Stimulated activated CD4-positive, alpha-beta T cell treated with anti-CD3 and anti-CD28 coated beads, TNF-alpha, amount 100 ng/mL, for 24 hours (primary cell): ENCODE measurements at places on chromosomes 5 and 9.

DNA sequence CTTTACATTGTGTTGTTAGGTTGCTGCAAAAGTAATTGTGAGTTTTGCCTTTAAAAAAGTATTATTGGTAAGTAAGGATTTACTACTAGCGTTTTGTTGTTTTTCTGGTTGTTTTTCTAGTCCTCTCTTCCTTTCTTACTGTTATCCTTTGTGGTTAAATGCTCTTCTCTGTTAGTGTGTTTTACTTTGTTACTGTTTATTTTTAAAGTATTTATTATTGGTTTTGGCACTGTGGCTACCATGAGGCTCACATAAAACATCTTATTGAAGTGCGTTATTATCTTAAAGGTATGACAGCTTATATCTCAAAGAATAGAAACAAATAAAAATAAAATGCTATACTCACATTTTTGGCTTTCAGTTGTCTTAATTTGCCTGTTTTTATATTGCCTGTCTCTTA, 17.6 kb downstream of the DMXL1 start:
- no peak for DNase-seq

GRCh38 chr5:148556835-148557234, 97.5 kb downstream of the HTR4 start:
- no peak for DNase-seq

GRCh38 chr5:61274511-61274911, 57.5 kb upstream of the ZSWIM6 start:
- DNase-seq = no peak

DNA sequence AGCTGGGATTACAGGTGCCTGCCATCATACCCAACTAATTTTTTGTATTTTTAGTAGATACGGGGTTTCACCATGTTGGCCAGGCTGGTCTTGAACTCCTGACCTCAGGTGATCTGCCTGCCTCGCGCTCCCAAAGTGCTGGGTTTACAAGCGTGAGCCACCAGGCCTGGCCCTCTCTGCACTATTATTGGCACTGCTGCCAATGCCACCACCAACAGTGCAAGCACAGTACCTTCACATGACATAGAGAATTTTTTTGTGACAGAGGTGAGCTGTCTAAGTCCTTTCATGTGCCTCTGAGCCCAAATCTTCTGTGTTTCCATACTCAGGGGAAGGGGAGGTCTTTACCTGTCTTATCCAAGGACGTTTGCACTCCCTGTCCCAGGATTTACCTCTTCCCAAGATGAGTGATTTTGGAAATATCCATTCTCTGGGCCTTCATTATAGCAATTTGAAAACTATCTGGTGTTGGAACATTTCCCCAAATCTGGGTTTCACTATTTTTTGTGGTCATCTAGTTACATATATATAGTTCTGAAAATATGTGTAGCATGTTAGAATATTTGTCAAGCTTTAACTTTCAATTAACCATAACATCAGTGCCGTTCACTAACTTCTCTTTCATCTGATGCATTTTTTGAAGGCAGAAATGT, 5.4 kb upstream of the CD180 start:
- DNase-seq = no peak

DNA sequence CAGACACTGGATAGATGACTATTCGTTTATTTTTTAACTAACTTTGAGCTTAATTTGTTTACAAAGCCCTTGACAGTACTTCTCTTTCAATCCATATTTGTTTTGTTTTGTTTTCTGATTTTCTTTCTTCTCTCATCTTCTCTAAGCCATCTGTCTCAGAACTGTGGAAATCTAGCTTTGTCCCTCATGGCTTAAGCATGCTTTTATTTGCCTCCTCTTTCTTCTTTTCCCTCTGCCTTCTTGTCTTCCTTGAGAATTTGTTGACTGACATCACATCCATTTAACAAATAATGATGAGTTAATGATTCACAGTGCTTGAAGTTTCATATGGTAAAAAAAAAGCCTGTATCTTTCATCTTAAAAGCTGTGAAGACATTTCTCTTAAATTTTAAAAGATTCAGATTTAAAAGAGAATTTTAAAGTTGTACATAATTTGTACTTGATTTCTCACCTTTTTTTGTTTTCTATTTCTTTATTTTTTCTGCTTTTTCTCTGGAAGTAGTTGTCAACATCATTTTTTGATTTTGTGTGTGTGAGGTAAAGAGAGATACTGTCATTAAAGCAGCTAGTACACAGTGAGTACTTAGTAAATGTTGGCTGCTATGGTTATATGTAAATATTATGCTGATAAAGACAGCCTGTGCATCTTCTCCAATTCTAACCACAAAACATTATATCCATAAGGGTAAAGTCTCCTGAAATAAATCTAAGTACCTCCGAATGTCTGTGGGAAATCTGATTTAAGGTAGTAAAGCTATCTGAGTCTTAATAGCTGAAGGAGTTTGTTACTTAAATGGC, 13.9 kb upstream of the SGCD start:
- no peak for DNase-seq

DNA sequence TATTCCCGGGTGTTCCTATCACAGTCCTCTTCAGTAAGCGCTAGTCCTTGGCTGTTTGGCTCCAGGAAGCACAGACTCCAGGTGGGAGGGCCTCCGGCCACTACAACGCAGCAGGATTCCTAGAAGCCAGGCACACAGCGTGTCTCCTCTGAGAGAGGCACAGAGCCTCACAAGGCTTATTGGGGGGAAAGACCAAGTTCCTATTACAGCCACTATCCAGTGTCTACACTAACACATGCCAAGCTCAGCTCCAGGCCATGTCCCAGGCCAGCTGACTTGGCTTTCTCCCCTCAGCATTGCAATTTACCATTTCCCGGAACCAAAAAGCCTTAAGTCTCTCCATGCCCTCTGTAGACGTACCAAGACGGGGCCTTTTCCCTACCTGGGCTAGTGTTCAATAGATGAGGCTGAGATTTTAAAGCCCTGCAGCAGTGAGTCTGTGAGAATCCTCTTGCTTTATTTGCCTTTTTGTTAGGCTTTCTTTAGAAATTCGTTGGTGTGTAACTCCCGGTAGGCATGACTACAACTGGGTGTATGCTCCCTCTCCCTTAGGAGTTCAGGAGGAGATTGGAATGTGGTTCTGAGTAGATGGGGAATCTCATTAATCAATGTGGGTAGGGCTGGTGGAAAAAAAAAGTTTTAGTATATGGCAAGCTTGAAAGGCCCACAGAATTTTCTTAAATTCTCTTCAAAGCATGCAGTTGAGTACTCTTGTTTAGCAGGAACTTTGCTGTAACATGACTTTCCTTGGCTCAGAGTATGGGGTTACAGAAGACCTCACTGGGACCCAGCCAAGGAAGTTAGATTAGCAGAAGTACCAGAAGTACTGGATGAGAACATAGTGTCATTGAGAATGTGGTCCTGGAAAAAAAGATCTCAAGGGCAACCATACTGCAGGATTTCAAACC, 84.3 kb upstream of the SLC1A3 start:
- DNase-seq = no peak

- no peak for DNase-seq
Observed at GRCh38 chr9:122332083-122332482, 38.7 kb upstream of the PTGS1 start.

- DNase-seq = no peak
Observed at GRCh38 chr5:134328619-134329018, 38.4 kb downstream of the CDKL3 start.

- no peak for DNase-seq
Observed at GRCh38 chr5:136701191-136701590, 335.8 kb upstream of the TRPC7 start.

DNA sequence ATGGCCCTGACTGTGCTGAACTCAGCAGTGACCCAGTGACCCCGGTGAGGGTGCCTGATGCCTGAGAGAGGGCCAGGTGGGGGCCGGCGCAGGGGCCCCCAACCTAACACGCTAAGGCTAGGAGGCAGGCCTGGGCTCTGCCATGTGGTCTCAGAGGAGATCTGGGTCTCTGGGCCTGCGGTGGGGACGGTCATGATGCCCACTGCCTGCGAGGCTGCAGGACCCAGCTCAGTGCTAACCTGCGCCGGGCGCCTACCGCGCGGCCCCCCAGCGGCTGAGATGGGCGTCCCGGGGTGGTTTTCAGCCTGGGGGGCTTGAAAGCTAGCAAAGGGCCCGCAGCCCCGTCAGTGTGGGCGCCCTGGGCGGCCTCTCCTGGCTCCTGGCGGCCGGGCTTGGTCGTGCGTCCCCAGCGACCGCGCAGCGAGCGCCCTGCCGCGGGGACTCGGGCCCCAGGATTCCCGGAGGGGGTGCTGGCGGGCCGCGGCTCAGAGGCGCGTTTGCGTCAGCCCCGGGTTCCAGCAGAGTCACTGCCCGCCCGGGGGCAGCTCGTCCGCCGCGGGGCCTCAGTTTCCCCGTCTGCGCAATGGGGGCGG, 2.5 kb downstream of the EGFL7 start:
- DNase-seq = no peak

DNA sequence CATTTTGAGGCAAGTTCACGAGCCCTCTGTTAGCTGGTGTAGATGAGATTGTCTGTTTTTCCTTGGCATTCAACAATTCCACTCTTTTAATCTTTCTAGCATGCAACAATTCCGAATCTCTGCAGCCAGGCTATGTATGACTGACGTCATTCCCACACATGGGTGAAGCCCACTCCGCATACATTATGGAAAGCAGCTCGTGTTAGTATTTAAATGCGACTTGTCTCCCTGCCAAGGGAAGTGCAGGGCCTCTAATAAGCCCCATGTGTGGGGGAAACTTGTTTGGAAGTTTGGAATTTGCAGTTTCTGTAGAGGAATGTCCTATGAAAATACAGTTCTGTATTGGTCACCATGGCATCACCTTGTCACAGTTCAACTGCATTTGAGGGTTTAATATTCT, 146.0 kb upstream of the FBXL7 start:
- DNase-seq = no peak

DNA sequence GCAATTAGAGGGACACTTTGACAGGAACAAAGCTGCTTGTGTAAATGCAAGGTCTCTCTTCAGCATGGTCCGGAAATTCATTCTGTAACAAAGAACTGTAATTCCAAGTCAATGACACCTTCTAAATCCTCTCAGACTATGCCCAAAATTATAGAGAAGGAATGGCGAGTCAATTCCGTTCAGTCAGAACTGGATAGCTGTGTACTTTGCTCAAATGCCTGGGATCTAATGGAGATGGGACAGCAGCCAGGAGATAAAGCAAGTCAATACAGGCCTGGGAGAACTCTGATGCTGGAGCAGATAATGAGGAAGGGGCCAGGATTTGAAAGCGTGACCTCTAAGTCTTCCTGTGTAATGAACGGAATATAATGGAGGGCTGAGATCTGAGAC, 96.4 kb upstream of the SPRY4 start:
- DNase-seq = no peak

DNA sequence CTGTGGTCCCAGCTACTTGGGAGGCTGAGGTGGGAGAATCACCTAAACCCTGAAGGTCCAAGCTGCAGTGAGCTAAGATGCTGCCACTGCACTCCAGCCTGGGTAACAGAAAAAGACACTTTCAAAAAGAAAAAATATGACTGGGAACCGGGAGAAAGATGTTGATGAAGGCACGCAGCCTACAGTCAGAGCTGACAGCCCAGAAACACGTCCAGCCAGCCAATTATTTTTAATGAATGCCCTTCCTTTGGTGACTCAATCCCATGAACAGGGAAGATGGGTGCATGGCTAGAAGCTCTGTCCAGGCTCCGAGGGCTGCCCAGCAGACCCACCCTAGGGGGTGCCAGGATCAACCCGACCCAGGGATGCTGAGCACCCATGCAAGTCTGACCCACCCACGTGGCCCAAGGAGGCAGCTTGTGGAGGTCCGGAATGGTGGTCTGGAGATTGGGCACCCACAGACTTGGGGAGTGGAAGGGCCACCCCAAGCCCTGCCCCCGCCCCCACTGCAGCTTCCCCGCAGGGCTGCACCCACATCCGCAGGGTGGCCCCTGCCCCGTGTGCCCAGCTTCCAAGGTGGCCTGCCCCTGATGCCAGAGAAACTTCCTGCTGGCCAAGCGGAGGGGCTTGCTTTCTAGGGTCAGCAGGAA, 51.0 kb downstream of the ADAMTS2 start:
- DNase-seq = no peak

DNA sequence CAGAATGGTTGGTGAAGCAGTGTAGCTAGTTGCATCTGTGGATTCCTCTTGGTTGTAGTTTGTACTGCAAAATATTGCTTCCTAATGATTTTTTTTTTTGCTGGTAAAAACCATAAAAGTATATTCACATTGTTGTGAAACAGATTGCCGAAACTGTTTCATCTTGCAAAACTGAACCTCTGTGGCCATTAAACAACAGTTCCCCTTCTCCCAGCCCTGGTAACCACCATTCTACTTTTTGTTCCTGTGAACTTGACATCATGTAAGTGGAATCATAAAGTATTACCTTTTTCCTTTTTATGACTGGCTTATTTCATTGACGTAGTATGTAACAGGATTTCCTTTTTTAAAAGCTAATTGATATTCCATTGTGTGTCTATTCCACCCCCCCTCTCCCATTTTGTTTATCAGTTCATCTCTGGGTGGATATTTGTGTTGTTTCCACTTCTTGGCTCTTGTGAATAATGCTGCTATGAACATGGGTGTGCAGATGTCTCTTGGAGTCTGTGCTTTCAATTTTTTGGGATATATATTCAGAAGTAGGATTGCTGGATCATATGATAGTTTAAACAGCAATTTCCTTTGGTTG, 11.8 kb downstream of the SUB1 start:
- DNase-seq = no peak

GRCh38 chr9:128102861-128103588, 24.5 kb downstream of the PTGES2 start:
- no peak for DNase-seq
